ENCODE measurements at places on chromosomes 12 and 14.

DNA sequence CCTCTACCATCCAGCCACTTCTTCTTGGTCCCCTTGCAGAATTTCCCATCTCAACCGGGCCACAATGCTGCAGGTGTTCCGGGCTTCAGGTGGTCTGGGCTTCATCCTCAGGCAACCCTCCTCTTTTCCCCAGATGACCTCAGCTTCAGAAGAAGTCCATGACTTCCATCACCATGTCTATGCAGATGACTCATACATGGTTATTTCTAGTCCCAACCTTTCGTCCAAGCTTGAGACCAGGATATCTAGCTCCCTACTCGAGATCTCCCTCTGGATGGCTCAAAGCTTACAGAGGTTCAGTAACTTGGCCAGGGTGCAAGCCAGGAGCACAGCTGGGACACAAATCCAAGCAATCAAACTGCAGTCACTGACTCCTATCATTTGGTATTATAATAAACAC is 154.6 kb upstream of the NOS1 start:
- no peak for DNase-seq

GRCh38 chr12:132597333-132598316 is 12.8 kb downstream of the LRCOL1 start:
- DNase-seq: no peak

GRCh38 chr12:50720085-50720484 is 43.8 kb upstream of the ATF1 start:
- DNase-seq: no peak

GRCh38 chr12:47885012-47885501 is 19.7 kb downstream of the VDR start:
- DNase-seq: no peak

- peak; percentile 49 for DNase-seq
Measured at GRCh38 chr12:76820888-76821482, 57.1 kb downstream of the ZDHHC17 start.

GRCh38 chr12:120132863-120133385 is 16.4 kb upstream of the RAB35 start:
- DNase-seq: no peak

- DNase-seq: no peak
Measured at GRCh38 chr14:64500088-64500487, 3.5 kb downstream of the ZBTB25 start.

DNA sequence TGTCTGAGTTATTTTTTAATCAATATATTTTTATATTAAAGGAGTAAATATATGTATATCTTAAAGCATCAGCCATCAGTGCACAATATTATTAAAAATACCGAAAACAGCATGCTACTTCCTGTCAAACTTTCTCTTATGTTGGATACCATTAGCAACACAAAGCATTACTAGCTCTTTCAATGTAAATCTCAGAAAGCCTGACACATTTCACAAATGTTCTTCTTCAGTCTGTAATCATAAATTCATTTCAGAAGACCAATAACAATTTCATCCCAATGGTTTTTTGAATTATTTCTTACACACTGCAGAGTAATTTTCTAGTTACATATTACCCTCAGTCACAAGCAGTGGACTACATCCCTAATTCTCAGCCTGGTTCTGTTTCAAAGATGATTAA is 226.9 kb downstream of the LRRK2 start:
- no peak for DNase-seq

DNA sequence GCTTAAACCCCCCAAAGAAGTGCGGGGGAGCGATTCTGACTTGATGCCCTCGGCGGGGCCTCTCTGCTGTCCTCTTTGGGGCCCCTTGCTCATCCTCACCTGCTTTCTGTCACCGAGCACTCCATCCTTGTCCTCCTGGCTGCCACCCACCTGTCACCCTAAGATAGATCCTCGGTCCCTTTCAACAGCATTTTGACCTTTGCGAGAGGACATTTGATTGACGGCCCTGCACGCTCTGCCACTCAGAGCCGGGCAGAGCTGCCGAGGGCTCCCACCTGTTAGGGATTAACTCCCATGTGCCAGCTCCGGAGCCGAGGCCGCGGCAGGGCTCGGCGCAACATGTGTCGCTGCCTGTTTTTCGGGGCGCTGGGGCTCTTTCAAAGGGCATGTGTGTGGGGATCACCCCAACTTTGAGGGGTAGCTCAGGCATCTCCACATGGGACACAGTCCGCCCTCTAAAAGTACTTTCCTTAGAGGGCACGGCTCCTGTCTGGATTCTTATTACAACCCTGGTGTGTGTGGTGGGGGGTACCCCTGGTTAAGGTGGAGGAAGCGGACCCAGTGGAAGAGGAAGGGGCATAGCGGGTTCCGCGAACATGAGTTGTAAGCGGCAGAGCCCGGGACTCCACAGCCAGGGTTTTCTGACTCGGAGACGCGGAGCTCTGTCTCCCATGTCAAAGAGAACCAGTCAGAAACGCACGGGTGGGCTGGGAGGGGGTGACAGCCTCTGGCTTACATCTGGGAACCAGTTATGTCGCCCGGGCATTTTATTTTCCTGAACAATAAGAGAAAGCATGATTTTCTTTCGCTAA is 811 bp upstream of the MEG3 start:
- no peak for DNase-seq

- DNase-seq: no peak
Measured at GRCh38 chr12:107554941-107555340, 130.7 kb upstream of the PWP1 start.

- DNase-seq: no peak
Measured at GRCh38 chr12:55631733-55632132, 5.0 kb upstream of the OR10P1 start.

GRCh38 chr14:51444353-51445000 is 204.4 kb downstream of the TMX1 start:
- no peak for DNase-seq

Data from HEK293T (cell line).